ENCODE measurements at places on chromosomes 13 and 19.
A peak's percentile ranks its signal among the peaks of the same experiment; 100 is the strongest.

- DNase-seq = no peak
These were observed 262.8 kb downstream of the FOXO1 start for GRCh38 chr13:40403509-40404241.

DNA sequence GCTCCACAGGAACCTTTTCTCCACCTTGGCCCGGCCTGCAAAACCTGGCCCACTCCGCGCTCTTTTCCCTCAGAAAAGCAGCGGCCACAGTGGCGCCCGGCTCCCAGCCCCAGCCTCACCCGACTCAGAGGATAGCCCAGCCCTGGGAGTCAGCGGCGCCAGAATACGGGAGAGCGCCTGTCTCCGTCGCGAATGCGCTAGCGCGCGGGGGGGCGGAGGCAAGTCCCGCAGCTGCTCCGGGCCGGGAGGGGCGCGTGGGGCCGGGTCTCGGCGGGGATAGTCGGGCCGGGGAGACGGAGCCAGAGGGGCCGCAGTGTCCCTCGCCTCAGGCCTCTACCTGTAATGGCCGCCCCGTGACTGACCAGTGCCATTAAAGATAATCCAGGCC is at the start of gene ZFP30:
TSS of gene ZFP30 (minus strand) at position 165 of the 388 bp plus-strand sequence. CDS start 7,643 bp downstream, outside the sequence.
- DNase-seq = peak; percentile 95

- no peak for DNase-seq
These were observed 885 bp downstream of the MLNR start for GRCh38 chr13:49220856-49221589.

DNA sequence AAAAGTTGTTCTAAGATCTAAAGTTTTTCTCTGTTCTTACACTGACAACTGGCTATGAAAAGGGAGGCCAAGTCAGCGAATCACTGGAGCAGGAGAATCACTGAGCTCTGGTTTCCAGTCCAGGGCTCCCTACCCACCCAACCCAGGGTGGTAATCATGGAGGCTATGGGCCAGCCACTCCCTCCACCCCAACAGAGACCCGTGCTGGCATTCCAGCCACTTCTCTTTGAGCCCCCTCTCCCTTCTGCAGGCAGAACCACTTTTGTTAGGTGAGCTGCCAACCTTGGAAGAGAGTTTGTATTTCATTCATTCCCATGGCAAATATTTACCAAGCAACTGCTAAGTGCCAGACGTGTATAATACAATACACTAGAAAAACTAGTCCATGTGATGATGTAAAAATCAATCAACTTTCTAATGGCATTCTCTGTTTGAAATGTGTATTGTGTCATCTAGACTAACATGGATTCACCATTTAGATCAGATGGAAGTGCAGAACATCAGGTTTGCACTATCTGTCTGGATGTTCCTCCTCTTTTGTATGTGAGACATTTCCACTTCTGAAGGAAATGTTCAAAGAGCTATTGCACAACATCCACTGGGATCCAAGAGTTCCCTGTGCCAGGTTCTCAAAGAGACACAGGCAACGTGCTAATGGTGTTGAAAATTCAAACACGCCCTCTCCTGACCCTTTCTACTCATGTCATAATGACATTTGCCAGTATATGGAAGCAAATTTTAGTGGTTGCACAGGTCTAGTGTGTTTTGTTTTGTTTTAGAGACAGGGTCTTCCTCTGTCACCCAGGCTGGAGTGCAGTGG is 5.3 kb downstream of the MLNR start:
- DNase-seq = no peak

- DNase-seq = no peak
These were observed 15.1 kb upstream of the FOXO1 start for GRCh38 chr13:40681341-40682146.

- no peak for DNase-seq
These were observed 43.6 kb downstream of the PHF11 start for GRCh38 chr13:49539313-49539712.

- no peak for DNase-seq
These were observed 574.3 kb upstream of the PCDH20 start for GRCh38 chr13:61989978-61990377.

DNA sequence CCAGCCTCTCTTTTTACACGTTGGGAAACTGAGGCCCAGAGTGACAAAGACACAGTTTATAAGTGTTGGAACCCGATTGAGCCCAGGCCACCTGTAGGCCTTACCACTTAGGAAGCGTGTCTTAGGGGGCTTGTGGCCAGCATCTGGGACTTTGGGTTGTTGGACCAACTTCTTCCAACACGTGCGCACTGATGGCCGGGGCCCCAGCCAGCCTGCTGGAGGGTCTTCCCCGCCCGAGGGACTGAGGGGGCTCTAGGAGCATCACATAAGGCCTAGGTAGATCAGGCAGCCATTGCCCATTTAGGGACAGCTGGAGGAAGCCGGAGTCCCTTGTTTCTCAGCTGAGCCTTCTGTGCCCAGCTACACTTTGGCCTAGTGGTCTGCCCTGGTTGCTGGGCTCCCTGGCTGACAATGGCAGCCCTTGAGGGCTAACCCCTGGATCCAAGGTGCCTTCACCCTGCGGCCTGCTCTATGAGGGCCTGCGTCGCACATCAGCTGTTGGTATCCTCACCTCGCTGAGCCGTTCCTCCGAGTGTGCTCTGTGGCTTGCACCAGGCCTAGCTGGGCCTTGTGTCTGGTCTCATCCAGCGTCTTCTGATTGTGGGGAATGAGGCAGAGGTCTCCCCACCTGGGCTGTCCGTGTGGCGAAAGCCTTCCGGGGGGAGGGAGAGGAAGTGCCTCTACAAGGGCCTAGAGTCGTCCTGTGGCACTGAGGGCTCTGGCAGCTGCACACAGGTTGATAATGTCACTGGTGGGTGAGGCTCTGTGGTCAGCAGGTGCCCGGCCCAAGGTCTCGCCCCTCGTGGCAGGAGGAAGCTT is 1.2 kb downstream of the RAB11B start:
- DNase-seq = no peak

Measured in heart left ventricle (tissue), 16 donors.